Stimulated activated CD4-positive, alpha-beta T cell treated with anti-CD3 and anti-CD28 coated beads, Interleukin-1b, Interleukin-23, amount 100 ng/mL, for 1 hour (primary cell): ENCODE measurements at places on chromosomes 4 and X.

DNA sequence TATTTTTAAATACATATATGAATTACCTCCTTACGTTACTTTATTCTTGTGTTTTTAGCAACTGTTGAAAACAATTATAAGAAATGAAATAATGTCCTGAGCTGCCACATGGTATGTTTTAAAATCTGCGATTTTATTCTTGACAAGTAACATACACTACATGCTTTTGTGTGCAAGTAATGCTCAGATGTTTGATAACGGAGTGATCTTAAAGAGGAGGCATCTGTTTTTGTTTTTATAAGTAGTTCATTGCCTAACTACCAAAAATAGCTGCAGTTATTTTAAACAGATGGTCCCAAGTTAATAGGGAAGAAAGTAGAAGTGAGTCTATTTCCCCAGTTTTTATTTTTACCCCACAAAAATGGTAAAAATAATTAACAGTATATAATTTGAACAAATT lies 55.2 kb downstream of the GAB1 start:
- no peak for DNase-seq

- DNase-seq = no peak
These were observed 3.8 kb downstream of the UGT2A1 start for GRCh38 chr4:69649207-69649606.

DNA sequence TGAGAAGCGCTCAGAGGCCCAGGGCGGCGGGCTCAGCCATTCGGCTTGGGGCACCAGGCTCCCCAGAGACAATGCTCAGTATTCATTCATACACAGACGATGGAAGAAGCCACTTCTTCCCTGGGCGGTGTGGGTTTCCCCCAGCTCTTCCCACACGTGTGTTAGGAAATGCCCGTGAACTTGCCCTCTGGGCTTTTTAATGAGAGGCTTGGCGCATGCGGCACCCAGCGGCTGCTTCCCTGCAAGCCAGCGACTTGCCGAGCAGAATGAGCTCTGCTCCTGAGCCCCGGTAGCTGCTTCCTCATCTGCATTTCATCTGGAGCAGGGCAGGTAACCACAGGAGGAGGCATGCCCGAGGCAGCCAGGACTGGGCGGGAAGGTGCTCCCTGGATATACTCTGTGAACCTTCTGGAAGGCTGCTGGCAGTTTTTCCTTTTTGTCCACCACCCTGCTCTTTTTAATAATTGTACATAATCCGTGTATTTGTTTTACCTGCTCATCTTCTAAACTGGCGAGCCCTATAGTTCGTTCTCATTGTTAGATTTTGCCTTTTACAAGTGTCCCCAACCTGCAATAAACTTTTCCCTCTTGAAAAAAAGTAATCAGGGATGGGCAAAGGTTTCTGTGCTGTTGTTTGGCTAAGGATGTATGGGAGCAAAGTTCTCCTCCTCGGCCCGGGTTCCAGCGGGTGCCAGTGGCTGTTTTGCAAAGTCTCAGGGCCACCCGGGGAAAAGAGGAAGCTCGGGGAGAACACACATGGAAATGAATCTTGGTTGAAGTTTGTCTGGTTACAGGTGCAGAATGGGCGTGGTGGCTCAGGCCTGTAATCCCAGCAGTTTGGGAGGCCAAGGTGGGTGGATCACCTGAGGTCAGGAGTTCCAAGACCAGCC lies 178.8 kb downstream of the DCLK2 start:
- DNase-seq = no peak

DNA sequence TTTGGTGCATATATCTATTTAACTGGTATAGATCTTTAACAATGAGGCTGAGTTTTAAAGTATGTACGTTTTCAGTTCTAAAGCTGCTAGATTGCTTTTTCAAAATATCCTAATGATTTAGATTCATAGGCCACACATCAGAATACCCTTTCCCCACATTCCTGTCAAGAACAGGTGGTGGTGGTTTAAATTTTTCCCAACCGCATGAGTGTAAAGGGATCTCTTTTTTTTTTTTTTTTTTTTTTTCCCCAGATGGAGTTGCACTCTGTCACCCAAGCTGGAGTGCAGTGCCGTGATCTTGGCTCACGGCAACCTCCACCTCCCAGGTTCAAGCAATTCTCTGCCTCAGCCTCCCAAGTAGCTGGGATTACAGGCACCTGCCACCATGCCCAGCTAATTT lies 28.0 kb downstream of the NUP54 start:
- no peak for DNase-seq

GRCh38 chr4:17915439-17915838 lies 104.7 kb downstream of the NCAPG start:
- no peak for DNase-seq

GRCh38 chr4:81664079-81664478 lies 192.4 kb upstream of the RASGEF1B start:
- no peak for DNase-seq

- DNase-seq = no peak
These were observed 260.5 kb downstream of the TMA16 start for GRCh38 chr4:163755013-163755412.

DNA sequence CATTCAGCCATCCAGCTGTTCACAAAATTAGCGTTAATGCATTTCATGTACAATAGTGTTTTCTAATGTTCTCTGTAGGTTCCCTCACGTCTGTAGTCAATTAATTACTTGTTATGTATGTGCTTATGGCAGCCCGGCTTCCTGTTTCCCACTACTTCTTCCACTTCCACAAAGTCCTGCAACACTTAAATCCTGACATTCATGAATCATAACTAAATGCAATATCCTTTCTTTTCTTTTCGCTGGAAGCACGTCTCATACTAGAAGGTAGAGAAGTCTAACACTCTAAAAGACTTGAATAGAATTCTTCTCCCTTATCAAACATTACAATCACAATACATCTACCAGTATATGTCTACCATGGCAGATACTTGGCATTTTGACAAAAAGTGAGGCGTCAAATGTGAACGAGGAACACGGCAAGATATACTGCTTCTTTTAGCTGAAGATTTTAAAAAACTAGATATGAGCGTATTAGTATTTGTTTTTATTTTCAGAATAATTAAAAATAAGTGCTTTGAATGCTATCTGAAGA lies 239.0 kb upstream of the DIAPH2 start:
- DNase-seq = no peak

- no peak for DNase-seq
These were observed at the start of gene TREX2 for GRCh38 chrX:153445856-153446635. Gene TREX2 (minus strand): TSS chrX:153446056. CDS start chrX:153445430, 626 bp downstream.

DNA sequence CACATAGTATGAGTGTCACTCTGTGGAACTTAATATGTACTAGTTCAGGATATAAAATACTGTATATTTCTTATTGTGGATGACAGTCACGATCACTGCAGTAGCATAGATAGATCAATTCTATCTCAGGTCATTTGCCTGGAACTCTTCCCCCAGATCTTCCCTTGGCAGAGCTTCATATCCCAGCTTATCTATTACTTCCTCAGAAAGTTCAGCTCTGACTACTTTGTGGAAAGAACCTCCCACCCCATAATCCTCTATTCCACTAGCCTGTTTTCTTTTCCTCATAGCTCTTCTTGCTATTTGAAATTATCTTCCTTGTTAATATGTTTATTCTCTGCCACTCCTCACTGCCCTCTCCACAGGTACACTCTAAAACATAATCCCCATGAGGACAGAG lies 10.9 kb downstream of the FAM241A start:
- no peak for DNase-seq

DNA sequence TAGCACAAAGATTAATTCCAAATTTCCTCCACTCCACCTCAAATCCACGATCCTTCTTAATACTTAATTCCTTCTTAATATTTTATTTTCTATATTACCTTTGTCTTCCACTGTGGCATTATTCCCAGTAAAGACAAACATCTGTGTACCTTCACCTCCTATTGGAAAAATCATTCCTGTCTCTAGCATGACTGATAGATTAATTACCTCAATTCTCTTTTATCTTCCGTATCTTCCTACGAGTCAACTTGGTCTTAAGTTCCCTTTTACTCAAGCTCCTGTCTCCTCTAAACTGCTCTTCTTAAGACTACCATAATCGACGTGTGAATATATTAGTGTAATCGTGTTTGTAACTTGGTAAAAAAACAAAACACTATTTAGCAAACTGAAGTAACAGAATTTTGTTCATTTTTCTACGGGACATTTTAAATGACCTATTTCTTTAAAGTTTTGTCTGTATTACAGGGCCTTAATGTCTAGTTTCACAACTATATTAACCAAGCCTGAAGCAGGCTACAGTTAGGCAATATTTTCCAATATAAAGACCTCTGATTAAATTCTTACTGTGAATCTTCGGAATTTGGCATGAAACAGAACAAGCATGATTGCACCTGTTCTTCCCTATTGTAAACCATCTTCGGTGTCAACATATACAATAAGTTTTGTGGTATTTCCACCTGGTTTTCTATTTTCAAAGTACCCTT lies 1.1 kb upstream of the USP38 start:
- DNase-seq = no peak

DNA sequence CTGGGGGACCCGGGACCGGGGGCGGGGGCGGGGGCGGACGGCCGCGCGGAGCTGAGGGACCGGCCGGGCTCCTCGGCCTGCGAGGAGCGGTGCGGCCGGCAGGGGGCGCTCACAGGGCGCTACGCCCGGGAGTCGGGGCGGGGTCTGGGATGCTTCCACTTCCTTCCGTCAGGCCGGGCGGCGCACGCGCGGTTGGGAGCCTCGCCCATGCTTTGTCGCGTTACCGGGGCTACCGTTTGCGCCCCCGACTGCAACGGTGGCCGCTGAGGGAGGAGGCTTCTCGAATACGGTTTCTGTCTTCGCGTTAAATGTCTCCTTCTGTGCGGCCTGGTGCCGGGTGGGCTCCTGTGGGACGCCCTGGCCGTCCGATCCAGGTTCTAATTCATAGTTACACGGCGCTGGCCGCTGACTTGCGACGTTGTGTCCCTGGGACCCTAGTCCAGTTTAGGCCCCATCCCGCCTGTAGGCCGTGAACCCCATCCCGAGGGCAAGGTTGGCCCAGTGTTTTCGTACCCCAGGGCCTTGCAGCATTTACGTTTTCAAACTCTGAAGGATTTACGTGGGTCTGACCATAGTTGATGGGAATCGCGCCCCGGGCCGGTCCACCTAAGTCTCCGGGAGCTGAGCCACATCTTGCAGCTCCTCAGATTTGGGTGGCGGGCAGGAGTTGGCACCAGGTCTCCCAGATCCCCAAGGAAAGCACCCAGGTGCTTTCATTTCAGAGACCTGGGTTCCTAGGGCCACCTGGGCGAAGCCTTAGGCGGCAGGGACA lies 549 bp downstream of the MSL3 start:
- peak; percentile 72 for DNase-seq

GRCh38 chr4:30842142-30842541 lies 122.0 kb downstream of the PCDH7 start:
- no peak for DNase-seq

DNA sequence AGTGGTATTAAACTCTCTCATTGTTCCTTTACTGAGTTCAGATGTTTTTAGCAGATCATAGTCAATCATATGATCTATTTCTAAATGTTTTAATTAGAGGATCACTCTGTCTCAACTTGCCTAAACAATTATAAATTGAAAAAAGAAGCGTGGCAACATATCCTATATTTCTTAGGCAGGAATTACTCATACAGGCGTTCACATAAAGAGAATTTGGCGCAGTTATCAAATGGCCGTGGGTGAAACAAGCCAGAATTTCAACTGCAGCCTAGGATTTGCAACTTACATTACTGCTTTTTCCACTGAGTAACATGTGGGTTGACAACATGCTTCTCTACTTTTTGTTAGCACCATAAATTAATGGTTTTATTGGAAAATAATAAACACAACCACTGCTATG lies 141.3 kb downstream of the CPE start:
- DNase-seq = no peak

- no peak for DNase-seq
These were observed 35.7 kb upstream of the PDE5A start for GRCh38 chr4:119664168-119664907.

GRCh38 chr4:825063-825970 lies 612 bp downstream of the CPLX1 start:
- DNase-seq = no peak

GRCh38 chr4:110793381-110793801 lies 170.5 kb upstream of the PITX2 start:
- DNase-seq = no peak

GRCh38 chr4:4200624-4201023 lies 26.1 kb downstream of the OTOP1 start:
- DNase-seq = no peak

DNA sequence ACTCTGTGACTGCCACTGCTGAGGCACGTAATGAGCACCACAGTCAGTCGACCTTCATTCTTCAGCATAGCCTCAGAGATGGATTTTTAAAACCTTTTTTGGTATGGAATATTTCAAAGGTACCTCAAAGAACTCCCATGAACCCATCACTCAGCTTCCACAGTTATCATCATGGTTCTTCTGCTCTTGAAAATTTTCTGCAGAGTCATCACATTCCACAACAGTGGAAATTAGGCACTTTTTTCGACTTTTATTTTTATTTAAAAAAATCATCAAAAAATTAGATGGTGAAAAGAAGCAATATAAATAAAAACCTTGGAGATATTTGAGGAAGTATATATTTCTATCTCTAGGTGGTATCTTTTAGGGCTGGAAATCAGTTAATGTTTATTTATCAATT lies 37.5 kb downstream of the TBC1D19 start:
- no peak for DNase-seq

DNA sequence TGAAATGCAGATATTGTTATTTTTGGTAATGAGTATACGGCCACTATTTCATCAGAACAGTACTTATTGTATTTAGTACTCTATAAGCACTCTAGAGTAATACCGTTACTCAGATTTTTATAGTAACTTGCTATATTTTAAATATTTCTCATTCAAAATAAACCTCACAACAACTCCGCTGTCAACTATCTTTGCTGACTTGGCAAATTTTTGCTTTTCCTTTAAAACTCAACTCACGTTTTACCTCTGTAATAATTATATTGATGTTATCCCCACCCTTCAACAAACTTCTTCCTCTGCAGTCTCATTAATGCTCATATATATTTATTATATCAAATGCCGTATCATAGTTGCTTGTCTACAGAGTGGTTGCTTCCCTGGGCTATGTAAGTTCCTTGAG lies 9.0 kb downstream of the JCHAIN start:
- no peak for DNase-seq

GRCh38 chr4:8030121-8030781 lies 90.6 kb upstream of the AFAP1 start:
- no peak for DNase-seq

DNA sequence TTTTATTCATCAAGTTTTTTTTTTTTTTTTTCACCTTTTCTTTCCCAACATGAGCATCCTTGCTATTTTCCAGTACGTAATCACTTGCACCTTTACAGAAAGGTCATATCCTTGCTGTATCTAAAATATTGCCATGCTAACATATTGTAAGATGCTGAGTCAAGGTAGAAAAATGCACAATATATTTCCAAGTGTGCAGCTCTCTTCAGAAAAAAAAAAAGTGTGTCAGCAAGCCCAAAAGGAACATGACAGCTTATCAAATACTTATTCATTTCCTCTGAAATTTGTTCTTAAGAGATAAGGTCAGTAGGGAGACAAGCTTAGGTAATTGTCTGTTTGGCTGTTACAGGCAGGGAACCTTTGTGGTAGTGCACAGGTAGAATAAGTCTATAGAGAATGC lies 27.0 kb downstream of the SH2D1A start:
- no peak for DNase-seq

GRCh38 chr4:98546910-98547594 lies 111.4 kb downstream of the TSPAN5 start:
- no peak for DNase-seq

GRCh38 chr4:89805297-89805696 lies 31.7 kb downstream of the SNCA start:
- no peak for DNase-seq

GRCh38 chr4:61223385-61223784 lies 23.3 kb downstream of the ADGRL3 start:
- DNase-seq = no peak

- no peak for DNase-seq
These were observed 4.5 kb downstream of the GTPBP6 start for GRCh38 chrX:314049-314448.
